Activated T-helper 9 cell treated with anti-CD3 and anti-CD28 coated beads, Interleukin-2, amount 50 U/mL, for 16 hours (primary cell): ENCODE measurements at places on chromosomes 3 and 15.

- no peak for DNase-seq
Observed at GRCh38 chr3:187763850-187764648, 18.8 kb upstream of the BCL6 start.

DNA sequence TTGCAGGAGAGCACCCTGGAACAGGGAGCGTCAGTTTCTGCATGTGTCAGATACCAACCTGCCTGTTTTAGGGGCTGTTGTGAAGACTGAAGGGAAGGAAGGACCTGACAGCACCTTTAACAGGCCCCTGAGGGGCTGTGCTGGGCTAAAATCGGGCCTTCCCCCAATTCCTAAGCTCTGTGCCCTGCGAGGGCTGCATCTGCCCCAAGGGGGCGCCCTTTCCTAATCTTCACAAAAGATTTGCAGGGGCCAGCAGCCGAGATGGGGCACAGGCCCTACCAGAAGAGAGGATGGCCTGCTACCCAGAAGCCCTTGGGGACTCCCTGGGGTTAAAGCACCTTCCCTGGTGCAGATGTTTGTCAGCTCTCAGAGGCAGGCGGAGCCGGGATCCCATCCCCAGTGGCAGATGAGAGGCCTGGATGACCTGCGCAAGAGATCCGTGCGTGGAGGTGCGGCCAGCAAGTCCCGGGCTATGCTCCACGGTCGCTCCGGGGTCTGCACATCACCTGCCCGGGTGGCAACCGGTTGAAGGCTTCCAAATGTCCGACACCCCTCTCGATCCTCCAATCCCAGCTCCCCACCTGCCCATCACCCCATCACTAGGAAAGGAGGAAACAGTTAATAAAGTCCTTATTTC lies 53.6 kb downstream of the RHCG start:
- DNase-seq, result no peak

- no peak for DNase-seq
Observed at GRCh38 chr15:40918799-40919392, 10.2 kb upstream of the DLL4 start.

- no peak for DNase-seq
Observed at GRCh38 chr3:138371070-138371965, 22.9 kb downstream of the MRAS start.

- no peak for DNase-seq
Observed at GRCh38 chr15:73683257-73683776, 866 bp upstream of the CD276 start.

- DNase-seq, result no peak
Observed at GRCh38 chr3:114659109-114660061, 365.6 kb downstream of the TIGIT start.

GRCh38 chr3:56269755-56270535 lies 198.3 kb downstream of the ERC2 start:
- no peak for DNase-seq

DNA sequence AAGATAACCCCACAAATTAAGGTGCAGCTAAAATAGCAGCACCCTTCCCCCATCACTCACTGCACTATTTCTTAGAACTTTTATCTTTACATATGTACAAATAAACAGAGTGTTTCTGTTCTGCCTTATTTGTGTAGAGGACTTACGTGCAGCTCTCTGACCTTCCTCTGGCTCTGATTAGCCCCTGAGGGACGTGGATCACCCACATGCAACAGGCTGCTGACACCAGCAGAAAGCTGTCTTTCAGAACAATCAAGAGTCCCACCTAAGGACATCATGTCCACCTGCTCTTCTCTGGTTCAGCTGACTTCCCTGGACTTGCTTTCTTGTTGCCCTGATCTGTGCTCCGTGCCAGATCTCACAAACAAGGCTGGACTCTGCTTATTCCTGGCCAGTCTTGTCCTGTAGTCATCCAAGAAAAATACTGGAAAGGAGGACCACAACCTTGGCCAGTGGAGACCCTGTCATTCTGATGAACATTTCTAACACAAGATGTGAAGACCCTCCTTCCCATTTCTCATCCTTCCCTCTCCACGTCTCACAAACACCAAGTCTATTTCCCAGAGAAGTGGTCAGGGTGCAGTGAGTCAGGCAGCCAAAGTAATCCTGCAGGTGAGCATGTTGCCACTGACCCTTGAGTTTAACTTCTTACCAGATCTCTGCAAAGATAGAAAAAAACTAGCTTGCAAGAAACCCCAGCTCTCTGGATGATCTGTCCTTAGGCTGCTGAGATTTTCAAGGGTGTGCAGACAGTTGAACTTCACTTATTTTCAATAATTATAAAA lies 243.6 kb upstream of the ICE2 start:
- DNase-seq, result no peak

DNA sequence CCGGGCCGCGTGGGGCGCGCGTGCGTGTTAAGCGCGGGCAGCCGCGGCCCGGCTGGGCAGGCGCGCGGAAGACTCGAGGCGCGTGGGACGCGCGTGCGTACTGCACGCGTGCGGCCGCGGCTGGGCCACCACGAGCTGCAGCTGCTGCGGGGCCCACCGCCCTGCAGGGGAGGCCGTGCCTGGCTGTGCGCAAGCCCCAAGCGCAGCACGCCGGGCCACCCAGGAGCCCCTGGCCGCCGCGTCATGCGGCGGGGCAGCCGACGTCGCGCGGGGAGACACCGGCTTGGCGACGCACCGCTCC lies 590 bp upstream of the TRIM71 start:
- no peak for DNase-seq

DNA sequence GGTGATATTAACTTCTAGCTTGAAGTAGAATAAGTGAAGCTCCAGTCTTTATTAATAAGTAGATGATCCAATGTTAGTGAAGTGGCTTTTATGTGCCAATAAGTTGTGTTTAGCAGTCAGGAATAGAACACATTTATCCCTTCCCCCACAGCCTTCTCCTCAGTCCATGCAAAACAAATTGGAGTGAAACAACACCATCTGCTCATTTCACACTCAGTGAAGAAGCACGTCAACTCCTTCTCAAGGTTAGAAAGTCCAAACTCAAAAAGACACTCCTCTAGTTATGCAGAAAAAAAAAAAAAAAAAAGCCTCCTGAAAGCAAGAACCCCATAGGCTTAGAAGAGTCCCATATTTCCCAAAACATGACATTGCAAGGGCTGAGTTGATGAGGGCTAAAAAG lies 18.0 kb upstream of the NEO1 start:
- DNase-seq, result no peak

DNA sequence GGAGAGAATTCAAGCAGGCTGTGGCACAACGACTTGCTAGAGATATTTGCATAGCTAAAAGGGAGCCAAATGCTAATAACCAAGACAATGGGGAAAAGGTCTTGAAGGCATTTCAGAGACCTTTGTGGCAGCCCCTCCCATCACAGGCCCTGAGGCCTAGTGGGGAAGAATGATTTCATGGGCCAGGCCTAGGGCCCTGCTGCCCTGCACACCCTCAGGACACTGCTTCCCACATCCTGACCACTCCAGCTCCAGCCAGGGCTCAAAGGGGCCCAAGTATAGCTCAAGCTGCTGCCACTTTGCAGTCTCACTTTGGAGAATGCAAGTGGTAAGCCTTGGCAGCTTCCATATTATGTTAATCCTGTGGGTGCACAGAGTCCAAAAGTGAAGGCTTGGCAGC lies 21.5 kb upstream of the PTPN23 start:
- no peak for DNase-seq

GRCh38 chr3:24400015-24400414 lies 94.6 kb downstream of the THRB start:
- no peak for DNase-seq

- no peak for DNase-seq
Observed at GRCh38 chr3:17077606-17078005, 192.9 kb downstream of the PLCL2 start.

DNA sequence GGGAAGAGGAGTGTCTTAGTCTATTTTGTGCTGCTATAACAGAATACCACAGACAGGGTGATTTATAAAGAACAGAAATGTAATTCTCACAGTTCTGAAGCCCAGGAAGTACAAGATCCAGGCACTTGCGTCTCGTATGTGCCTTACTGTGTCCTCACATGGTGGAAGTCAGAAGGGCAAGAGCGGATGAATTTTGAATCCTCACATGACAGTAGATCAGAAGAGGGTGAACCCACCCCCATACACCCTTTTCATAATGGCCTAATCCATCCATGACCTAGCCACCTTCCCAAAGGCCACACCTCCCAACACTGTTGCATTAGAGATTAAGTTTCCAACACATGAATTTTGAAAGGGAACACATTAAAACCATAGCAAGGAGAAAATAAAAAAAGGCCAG lies 18.7 kb upstream of the ANXA2 start:
- DNase-seq, result no peak

DNA sequence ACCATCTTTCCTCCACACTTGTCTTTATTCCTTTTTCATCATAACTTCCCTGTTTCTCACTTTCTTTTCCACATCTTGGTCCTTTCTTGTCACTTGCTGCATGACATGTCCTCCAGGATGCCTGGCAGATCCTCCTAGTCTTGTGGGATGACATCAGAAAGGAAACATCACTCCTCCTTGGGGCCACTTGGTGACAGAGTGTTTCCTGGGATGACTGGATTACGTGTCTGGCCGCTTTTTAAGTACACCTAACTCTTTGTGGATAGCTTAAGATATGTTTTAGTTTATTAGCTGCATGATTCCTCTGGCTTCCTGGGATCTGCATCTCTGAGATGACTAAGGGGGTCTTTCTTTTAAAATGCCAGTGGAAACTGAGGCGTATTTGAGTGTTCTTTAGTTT lies 363.5 kb upstream of the FRG2C start:
- DNase-seq, result no peak

- no peak for DNase-seq
Observed at GRCh38 chr3:136404056-136404455, 153.9 kb downstream of the PCCB start.
